IMR-90 (cell line): ENCODE measurements at places on chromosomes 3 and 15. TPM values are rescaled to one million over a fixed set of nuclear protein-coding genes. Genes with fewer than 3 reads are reported as not detected.
A peak's percentile ranks its signal among the peaks of the same experiment; 100 is the strongest.

GOLGA6A gene
- total RNA-seq = not detected in 2 replicates

ILDR1 gene
- total RNA-seq = not detected in 2 replicates

MYO5A gene
- total RNA-seq = 65.3 and 69.2 TPM in 2 replicates

PPARG gene
- total RNA-seq = 21.9 and 23.8 TPM in 2 replicates

DMXL2 gene
- total RNA-seq = 21.9 and 34.4 TPM in 2 replicates

GOLGA6L1 gene
- not detected in 2 replicates for total RNA-seq

IL20RB gene
- 0.56 and 0.72 TPM in 2 replicates for total RNA-seq

KBTBD12 gene
- not detected in 2 replicates for total RNA-seq

RAB43 gene
- total RNA-seq = 9.2 and 9.9 TPM in 2 replicates

TMEM158 gene
- 1.6 and 3.3 TPM in 2 replicates for total RNA-seq

ABHD10 gene
- 53.9 and 57.2 TPM in 2 replicates for total RNA-seq

ISL2 gene
- total RNA-seq = 1.1 and 1.3 TPM in 2 replicates

DNA sequence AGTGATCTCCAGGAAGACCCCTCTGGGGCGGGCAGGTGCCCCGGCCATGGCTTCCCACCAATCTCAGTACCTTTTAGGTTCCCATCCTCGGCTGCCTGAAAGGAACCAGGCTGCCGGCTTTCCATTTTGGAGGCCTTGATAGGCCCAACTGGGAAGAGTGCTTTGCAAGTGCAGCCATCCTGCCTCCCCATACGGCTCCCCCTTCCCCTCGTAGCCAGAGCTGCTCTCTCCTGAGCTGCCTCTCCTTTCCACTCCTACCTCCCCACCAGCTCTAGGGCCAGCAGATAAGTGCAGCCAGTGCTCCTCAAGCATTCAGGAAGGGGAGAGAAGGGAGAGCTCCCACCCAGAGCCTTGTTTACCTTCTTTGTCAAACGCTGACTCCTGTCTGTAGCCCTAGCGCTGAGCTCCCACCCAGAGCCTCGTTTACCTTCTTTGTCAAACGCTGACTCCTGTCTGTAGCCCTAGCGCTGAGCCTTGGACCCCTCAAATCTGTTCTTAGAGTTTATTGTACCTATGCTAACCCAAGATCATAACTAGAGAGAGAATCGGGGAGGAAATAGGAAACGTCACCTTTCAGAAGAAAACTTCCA, 133.0 kb downstream of the LRRK1 start:
- DNase-seq = no peak

GRCh38 chr3:184604615-184605290, 43.2 kb downstream of the EPHB3 start:
- no peak for DNase-seq

GRCh38 chr3:138854204-138854603, 19.5 kb upstream of the PIK3CB start:
- no peak for DNase-seq

GRCh38 chr15:81480645-81481053, 106.6 kb upstream of the TMC3 start:
- peak; percentile 69 for DNase-seq

GRCh38 chr3:176789947-176790346, 407.3 kb downstream of the TBL1XR1 start:
- DNase-seq = no peak

DNA sequence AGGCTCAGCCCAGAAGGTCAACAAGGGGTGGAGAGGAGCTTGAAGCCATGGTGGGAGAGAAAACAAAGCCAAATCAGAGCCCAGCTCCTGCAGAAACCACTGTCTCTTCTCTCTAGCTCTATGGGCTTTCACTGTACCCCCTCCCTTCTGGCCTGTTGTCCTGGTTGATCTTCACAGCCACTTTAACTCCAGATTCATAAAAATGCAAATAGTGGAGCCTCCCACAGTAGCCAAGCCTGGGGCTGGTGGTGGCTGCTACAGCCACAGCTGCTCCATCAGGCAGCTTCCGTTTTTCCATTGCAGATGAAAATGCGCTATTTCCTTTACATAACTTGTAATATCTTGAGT, 20.7 kb upstream of the CAV3 start:
- no peak for DNase-seq

DNA sequence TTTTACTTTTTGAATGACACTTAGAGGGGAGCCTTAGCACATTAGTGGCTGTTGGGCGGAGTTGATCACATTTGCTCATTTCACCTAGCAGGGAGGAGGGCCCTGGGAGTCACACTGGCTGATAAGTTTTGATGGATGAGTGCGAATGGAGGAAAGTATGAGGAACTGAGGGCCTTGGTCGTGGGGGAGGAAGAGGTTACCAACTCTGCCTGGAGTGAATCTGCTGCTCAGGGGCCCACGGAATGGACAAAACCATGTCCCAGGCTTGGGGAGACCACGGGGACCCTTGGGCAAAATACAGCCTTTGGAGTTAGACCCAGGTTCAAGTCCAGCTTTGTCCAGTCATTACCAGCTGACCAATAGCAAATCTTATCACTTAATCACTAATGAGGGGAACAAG, 5.1 kb upstream of the FLNB start:
- no peak for DNase-seq

GRCh38 chr3:187979564-187979963, 174.4 kb upstream of the LPP start:
- DNase-seq = no peak

- no peak for DNase-seq
These were observed 19.8 kb downstream of the RAB7A start for GRCh38 chr3:128745742-128746141.

- no peak for DNase-seq
These were observed 297.3 kb downstream of the GABRB3 start for GRCh38 chr15:26475554-26475953.

DNA sequence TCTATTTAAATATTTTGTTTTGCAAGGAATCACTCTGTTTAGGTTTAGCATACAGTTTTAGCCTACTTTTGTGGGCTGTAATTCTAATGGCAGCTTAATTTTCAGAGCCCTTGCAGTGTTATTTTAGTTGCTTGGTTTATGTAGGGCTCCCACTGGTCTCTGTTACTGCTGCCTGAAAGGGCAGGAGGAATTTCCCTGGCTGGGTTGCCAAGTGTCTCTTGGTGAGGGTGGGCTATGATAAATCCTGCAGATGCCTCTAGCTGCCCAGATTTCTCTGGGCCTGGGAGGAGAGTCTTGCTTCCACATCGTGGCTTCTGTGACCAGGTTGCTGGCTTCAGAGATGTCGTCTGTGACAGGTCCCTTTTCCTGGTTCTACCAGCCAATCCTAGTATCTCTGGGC, 36.2 kb downstream of the ILDR1 start:
- DNase-seq = no peak

- DNase-seq = no peak
These were observed 913.6 kb upstream of the ARPP21 start for GRCh38 chr3:34725774-34726173.

DNA sequence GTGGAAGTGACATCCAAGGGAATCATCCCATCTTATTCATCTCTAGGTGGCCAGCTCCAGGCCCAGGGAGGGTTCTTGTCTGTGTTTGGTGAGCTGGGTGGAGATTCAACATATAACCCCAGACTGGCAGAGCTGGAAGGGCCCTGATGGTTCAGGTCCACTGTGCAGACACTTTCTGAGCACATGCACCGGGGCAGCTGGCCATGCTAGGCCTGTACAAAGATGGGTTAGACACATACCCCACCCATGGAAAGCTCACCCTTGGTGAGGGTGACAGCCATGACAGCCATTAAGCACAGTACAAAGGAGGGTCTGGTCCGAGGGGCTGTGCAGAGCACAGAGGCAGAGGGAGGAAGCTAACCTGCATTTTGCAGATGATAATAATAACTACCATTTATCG, 100.4 kb downstream of the CORO2B start:
- DNase-seq = no peak

- DNase-seq = peak; percentile 30
These were observed 38.0 kb downstream of the CCR3 start for GRCh38 chr3:46280105-46280797.

DNA sequence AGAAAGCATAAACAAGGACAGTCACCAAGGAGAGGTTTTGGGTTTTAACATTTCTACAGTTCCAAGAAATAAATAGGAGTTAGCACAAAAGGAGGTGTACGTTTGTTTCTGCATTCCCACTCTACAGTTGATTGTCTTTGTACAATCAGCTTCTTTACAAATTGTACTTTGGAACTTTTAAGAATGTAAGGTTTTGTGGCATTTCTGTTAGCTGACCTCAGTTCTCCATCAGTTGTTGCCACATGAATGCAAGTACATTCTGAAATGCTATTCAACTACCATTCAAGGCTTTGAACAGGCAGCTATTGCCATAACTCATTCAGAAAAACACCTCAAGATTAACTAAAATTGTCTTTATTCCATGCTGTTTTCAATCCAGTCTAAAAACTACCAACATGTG, 253.2 kb upstream of the UBE2E1 start:
- no peak for DNase-seq

DNA sequence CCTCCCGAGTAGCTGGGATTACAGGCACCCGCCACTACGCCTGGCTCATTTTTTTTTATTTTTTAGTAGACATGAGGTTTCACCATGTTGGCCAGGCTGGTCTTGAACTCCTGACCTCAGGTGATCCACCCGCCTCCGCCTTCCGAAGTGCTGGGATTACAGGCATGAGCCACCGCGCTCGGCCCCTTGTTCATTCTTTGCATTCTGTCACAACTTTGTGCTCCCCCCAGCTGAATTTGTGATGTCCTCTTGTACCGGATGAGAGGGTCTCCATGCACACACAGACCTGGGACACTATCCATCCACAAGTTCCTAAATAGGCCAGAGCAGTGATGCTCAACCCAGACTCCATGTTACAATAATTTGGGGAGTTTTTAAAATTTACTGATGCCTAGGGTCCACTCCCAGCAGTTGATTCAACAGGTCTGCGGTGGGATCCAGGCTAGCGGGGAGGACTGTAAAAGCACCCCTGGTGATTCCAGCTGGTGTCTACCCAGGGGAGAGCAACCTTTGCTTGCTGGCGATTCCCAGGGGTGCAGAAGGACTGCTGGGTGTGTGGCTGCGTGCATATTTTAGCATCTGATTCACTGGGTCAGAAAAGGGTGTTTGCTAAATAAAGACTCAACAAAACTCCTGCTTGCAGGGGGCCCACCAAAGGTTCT, 1.0 kb downstream of the RASSF1 start:
- DNase-seq = peak; percentile 45

- DNase-seq = no peak
These were observed 4.0 kb downstream of the INAFM2 start for GRCh38 chr15:40327457-40327856.

DNA sequence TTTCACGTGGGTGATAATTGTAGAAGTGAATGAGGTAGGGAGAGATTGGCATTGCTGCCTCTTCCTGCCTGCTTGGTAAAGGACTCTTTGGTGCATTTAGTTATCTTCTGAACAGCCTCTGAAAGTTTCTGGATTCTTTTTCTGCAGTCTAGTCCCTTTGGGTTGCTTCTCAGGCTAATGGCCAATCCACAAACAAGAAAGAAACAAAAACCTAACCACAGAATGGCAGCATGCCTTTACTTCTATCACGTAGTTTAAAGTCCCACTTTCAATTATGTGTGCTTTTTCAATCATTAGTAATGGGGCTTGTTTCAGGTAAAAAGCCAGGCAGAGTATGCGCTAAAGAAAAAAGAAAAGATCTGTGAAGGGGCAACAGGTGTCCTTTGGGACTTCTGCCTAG, 7.4 kb downstream of the FGF12 start:
- no peak for DNase-seq

DNA sequence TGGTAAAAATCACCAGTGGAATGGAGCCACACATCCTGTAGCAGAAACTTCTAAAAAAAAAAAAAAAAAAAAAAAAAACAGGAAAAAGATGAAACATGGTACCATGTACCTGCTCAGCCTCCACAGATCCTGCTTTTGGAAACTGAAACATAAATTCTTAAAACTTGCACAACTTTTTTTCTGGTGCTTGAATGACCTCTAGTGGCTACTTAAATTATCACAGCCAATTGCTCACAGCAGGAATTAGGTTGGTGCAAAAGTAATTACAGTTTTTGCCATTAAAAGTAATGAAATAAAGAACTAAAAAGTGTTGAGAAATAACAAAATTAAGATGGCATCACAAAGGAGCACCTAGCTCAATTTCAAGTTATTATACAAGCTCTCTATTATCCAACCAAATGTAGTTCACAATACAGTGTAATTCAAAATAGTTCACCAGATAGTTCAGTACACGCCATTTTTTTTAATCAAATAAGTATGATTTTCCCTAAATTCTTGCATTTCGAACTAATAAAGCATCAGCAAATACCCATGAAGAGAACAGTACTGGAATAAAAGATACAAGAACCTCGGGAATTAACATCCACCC, 80.6 kb downstream of the ULK4 start:
- DNase-seq = peak; percentile 48

- peak; percentile 10 for DNase-seq
These were observed 93.3 kb downstream of the ADAMTSL3 start for GRCh38 chr15:83747050-83747717.

DNA sequence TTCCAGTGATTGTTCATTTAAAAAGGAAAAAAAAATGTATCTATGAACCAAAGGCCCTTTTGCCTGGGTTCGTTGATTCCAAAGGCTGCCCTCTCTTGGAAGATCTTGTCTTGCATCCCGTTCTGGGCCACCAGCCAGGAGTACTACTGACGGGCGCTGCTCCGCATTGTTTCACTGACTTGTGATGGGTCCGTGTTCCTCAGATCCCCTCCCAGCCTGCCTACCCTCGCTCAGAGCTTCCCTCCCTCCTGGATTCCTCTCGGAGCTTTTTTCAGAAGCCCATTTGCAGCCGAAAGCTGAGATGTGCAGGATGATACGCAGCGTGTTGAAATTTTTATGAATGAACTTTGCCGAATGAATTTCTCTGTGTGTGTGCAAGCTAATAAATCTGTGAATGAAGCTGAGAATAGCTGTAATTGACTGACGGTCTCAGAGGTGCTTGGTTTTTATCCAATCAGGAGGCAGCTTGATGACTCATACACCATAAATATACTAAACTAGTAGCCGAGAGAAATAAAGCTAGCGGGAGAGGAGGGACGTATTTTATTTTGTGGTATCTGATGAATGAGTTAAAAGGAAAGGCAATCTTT, at the start of gene SHC4:
TSS of gene SHC4 (minus strand) at position 396 of the 590 bp plus-strand sequence. CDS start 904 bp downstream, outside the sequence.
- peak; percentile 86 for DNase-seq
